ENCODE measurements at places on chromosomes 4 and X.

DNA sequence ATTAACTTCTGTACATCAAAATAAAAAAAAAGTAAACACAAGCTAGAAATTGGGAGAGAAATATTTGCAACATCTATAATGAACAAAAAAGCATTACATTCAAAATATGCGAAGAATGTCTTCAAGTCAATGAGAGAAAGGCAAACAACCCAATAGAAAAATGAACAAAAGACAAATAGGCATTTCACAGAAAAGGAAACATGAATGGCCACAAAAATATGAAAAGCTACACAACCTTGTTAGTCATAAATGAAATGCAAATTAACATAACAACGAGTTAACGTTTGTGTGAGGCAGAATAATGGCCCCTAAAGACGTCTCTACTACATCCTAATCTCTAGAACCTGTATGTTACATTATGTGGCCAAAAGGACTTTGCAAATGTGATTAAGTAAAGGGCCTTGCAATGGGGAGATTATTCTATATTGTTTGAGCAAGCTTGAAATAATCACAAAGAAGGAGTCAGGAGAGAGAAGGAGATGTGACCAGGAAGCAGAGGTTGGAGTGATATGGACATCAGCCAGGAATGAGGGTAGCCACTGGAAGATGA, 86.8 kb downstream of the WDFY3 start:
- DNase-seq: no peak

DNA sequence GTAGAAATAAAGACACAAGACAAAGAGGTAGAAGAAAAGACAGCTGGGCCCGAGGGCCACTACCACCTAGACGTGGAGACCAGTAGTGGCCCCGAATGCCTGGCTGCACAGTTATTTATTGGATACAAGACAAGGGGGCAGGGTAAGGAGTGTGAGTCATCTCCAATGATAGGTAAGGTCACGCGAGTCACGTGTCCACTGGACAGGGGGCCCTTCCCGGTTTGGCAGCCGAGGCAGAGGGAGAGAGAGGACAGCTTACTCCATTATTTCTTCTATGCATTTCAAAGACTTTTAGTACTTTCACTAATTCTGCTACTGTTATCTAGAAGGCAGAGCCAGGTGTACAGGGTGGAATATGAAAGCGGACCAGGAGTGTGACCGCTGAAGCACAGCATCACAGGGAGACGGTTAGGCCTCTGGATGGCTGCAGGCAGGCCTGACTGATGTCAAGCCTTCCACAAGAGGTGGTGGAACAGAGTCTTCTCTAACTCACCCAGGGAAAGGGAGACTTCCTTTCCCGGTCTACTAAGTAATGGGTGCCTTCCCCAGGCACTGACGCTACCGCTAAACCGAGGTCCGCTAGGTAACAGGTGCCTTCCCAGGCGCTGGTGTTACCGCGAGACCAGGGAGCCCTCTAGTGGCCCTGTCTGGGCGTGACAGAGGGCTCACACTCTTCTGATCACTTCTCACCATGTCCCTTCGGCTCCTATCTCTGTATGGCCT, 44.9 kb downstream of the ZBTB49 start:
- DNase-seq: peak; percentile 65

DNA sequence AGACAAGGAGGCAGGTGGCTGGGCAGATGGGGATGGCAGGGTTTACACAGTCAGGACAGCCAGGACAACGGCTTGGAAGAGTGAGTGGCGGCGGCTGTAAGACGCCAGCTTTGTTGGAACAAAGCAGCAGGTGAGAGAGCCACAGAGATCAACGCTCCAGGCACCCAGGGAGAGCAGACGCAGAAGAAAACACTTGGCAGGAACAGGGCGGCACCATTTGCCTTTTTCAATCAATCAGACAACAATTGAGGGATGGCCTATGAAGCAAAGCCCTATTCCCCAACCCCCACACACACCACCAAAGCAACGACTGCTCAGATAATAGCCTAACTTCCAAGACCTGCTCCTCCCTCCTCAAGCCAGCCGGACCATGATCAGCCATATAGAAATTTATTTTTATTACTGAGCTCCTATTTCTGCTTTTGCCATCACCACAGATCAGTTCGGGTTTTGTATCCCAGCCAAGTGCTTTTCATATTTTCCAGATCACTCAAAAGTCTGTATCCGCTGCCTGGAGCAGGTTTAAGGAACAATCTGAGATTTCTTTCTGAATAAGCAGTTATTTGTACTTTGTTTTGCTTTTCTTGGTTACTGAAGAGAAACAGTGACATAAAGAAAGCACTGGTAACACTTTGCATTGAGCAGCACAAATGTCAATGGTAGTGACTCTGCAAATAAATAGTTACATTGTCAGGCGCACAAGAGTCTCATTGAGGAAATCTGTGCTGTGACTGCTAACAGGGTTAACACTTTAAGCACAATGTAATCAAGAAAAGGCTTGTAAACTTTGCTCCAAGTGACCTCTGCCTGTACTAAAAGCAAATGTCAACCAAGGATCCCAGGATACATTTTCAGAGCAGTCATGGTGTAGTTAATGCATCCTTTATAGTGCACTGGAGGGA, 81.8 kb upstream of the RBPJ start:
- DNase-seq: no peak

GRCh38 chr4:99624141-99624719, 33.4 kb downstream of the C4orf54 start:
- DNase-seq: no peak

GRCh38 chr4:137626942-137627738, 94.8 kb upstream of the PCDH18 start:
- no peak for DNase-seq

- DNase-seq: no peak
Observed at GRCh38 chrX:129791336-129791735, 11.6 kb downstream of the SASH3 start.

DNA sequence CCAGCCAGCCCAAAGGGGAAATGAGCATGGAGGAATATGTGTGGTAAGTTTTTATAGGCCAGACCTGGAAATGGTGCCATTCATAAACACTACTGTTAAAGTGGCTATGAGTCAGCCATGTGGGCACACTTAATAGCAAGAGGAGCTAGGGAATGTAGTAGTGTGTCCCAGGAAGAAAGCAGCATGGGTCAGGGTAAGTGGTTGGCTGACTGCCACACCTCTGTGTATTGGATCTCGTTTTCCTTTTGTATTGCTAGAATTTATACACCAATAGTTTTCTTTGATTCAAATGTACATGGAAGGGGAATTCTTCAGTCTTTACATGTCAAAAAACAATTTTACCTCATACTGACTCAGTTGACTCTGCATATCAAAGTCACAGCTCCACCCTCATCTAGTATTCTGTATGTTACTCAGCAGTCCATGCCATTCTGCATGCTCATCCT, 22.9 kb upstream of the SGMS2 start:
- DNase-seq: no peak

DNA sequence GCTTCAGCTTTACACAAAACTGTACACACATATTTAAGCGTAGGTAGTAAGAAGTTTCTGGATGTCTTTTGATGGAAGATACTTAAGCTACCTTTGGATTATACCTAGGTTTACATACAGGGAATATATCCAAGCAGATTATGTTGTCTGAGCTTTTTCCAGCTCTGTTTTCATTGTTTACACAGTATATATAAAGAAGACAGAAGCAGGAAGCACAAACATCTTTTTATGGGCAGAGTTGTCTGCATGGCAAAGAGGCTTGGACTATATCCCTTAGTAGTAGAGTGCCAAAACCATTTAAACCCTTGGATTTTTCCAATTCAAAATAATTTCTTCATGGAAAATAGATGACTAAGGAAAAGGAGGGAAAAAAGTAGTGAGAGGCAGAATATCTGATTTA, 329.4 kb upstream of the AGA start:
- no peak for DNase-seq

- no peak for DNase-seq
Observed at GRCh38 chr4:156377036-156377710, 423.5 kb upstream of the CTSO start.

DNA sequence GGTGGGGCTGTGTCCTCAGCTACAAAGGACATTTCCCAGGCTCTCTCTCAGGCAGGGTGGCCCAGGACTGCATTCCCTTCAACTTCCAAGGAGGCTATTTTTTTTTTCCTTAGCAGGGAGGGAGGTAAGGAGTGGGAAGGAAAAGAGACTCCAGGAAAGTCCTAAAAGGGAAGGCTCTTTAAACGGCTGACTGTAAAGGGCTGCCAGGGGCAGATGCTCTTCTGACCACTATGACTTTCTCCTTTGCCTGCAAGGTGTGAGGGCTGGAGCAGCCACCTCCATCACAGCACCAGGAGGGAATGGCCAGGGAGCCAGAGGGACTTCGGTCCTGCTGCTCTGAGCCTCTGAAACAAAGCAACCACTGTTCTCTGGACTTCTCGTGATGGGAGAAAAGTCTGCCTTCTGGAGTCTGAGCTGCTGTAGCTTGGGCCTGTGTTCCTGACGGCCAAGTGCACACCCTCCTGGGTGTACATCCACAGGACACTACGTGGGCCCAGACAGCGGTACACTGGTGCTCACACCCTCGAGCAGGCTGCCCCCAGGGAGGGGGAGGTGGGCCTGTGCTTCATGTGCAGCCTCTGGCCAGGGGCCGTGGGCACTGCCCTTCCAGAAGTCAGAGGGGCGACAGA, 17.9 kb downstream of the NAT8L start:
- no peak for DNase-seq

DNA sequence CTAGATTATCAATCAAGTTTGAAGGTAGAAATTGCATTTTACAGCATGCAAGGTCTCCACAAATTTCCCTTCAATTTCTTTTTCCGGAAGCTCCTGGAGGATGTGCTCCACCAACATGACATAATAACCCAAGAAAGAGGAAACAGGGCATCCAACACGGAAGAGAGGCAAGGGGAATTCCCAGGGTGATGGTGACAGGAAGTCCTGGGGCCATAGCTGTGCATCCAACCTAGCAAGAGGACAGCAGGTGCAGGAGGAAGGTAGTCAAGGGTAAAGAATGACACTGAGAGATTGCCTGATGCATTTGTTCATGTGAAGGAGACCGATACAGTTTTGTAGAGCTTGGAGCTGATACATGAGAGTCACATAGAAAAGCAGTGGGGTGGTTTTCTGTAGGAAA, 115.7 kb upstream of the LSM6 start:
- DNase-seq: peak; percentile 46

DNA sequence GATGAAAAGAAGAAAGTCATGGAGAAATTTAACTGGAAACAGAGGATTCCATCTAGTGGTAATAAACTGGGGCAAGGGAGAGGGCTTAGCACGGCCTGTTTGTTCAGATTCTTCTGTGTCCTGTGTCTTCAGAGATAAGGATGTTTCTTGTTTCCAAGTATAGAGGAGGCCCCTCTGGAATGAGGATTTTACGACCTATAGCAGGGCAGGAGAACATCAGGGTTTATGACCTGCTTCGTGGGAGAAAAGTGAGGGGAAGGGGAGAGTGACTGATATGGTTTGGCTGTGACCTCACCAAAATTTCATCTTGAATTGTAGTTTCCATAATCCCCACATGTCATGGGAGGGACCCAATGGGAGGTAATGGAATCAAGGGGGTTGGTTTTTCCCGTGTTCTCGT, 93.0 kb upstream of the LDB2 start:
- no peak for DNase-seq

GRCh38 chr4:161376275-161376674, 787.5 kb downstream of the FSTL5 start:
- DNase-seq: no peak

DNA sequence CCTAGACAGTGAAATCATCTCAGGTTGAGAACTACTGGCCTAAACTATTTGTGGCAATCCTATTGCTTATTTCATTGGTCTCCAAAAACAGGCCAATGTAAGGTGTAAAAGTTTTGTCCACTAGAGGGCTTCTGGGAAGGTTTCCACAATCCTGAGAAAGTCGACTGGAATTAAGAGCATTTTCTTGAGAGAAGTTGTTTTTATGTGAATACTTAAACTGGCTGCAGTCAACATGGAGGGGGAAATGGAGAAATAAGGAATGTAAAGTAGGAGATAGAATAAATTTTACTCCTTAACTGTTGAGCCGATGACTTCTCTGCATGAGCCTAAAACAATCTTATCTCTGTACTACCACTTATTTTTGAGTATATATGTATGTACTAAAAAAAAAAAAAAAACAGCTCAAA, 11.0 kb upstream of the EIF4E start:
- no peak for DNase-seq

GRCh38 chrX:17655211-17656034, 81.9 kb upstream of the SCML1 start:
- no peak for DNase-seq

DNA sequence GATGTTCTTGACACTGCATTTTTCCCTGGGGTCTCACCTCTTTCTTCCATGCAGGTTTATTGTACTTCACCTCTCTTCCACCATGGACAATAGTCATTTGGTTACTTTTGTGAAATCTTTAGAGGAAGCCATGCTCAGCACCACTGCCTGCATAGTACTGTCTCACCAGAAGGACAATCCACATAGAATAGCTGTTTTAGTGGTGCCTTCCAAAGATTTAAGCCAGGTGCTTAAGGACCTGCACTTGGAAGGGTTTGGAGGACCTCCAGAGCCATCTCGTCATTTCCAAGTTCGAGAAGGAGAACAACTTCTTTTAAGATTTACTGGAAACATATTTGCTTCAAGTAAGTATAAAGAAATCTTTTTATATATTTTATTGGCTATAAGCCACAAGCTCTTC, 26.7 kb downstream of the DTHD1 start:
- DNase-seq: no peak

- DNase-seq: no peak
Observed at GRCh38 chr4:145427991-145428390, 53.7 kb upstream of the SMAD1 start.

GRCh38 chr4:907691-908425, 24.3 kb downstream of the GAK start:
- no peak for DNase-seq

DNA sequence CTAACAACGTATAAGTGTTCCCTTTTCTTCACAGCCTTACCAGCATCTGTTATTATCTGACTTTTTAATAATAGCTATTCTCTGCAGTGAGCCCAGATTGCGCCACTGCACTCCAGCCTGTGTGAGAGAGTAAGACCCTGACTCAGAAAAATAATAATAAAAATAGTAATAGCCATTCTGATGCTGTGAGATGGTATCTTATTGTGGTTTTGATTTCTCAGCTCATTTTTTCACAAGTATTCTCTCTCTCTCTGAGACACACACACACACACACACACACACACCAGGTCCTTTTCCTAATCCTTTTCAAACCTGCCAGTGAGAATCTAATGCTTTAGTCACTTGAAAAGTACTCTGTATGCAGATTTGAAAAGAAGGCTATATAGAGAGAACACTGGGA, 89.8 kb downstream of the CHIC2 start:
- DNase-seq: no peak

DNA sequence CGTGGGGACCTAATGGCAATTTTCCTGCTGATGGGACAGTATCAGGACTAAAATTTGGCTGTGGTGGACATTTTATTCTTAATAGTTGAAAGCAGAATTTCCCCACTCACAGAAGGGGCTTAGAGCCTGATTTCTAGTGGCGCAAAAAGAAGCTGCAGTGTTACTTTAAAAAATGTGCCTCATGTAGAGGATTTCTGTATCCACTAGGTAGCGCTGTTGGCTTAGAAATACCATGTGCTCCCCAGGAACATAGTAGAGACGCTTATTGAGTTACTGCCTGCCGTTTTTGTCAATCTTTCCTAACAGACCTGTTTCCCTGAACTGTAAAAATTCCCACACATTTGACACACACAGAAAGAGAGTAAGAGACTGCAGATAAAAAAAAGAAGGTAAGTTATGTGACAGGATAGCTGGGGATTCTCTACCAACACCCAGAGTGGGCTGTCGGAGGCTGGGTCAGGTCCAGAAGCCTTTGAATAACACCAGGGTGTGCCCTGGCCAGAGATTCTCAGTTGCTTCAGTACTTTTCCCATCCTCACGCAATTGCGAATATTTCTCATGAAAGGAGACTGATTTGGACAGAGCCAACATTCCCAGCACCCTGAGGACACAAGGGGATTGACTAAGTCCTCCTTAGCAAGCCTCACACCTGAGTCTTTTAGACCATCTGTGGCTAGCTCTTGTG, 88.4 kb downstream of the ZXDA start:
- DNase-seq: peak; percentile 18

Data from GM20000 (cell line).